Iris pigment epithelial cell (primary cell): ENCODE measurements at places on chromosomes 5 and 9.

DNA sequence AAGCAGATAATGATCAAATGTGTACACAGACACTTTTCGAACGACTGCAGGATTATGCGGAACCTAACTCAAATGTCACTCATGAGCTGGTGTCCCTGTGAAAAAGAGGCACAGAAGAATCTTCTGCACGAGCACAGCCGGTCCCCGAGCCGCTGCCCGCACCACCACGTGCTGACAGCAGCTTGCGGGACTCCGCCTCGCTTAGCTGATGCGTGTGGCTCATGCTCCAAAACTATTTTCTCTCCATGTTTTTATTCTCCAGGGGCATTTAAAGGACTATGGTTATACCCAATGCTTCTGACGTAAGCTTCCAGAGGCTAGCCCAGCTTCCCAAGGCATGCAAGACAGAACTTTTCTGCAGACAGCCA is 9.5 kb downstream of the SEC16A start:
- no peak for DNase-seq

- DNase-seq, result no peak
Observed at GRCh38 chr5:52950686-52951085, 38.5 kb upstream of the ITGA2 start.

- no peak for DNase-seq
Observed at GRCh38 chr9:14882090-14882489, 28.1 kb downstream of the FREM1 start.

DNA sequence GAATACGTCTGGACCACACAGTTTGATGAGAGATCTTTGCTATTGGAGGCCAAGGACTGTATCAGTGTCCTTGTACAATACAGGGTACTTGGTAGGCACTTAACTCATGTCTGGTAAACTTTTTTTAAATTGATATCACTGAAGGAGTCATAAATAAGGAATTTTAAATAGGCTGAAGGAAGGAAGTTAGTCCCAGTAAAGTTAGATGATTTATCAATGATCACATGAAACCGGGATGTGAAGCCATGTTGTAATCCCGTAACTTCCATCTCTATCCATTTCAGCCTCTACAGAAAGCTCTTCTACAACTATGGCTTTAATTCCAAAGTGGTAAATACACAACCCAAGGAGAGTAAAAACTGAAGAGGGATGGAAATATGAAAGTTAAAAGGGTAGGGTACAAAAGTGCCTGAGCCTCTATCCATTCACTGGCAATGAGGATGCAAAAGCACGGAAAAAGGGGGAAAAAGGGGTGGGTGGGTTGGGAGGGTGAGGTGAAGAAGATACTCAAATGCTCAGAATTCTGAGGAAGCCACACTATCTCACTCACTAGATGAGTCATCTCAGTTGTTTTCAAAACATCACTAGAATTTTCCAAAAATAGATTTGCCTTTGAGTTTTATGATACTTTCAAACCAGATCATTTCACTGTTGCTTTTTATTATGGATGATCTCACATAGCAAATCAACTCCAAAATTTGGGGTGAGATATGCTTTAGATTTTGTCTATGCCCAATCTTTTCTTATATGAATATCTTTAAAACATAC is 1053.5 kb downstream of the NR2F1-AS1 start:
- peak; percentile 70 for DNase-seq

GRCh38 chr9:16461137-16461840 is 409.2 kb downstream of the BNC2 start:
- peak; percentile 82 for DNase-seq

DNA sequence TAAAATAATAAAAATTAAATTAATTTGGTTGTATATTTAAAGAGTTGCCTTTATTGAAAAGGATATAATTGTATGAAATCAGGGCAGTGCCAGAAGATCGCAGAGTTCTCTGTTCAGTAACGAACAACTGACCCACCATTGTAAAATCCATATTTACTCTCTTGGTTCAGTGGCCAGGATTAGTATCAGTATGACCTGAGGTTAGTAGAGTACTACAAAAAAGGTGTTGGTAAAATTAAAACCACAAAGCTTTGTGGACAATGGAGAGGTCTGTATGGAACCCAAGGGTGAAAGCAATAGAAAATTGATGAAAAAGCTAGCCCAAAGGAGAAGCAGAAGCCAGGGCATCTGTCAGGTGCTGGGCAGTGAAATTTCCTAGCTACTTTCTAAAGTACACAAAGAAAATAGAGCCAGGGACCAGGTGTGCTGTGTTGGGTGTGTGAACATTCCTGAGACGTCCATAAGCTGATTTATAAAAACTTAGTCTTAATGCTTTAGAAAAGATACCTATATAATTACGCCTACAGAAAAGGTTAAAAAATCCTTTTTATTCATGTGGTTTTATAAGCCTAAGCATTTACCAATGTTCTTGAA is 159.5 kb downstream of the AOPEP start:
- DNase-seq, result no peak

DNA sequence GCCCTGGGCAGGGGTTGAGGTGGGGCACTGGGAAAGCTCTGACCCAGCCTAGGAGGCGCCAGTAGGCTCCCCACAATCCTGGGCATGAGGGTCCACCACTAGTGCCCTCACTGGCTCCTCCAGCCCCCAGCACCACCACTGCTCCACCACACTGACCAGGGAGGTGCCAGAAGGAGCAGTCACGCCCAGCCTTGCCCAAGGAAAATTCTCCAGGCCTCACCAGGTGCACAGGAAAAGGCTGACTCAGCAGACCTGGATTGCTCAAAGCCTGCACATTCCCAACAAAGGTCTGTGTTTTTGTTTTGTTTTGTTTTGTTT is 62.9 kb downstream of the ZNF354C start:
- no peak for DNase-seq

DNA sequence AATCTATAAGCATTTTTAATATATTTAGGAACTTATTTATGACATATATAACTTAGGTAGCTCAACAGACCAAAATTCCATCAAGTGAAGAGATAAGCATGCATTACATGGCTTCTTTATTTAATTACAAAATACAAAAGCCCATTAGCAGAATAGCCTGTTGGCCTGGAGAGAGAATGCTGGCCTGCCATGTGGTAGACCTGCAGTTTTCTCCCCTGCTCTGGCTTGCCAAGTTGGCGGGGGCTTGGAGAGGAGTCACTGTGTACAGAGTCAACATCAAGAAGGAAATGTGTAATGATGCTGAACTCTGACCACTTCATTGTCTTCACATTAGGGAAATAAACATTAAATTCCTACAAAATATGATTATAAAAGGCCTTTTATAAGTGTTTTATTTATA is 69.8 kb upstream of the CNTLN start:
- peak; percentile 16 for DNase-seq

DNA sequence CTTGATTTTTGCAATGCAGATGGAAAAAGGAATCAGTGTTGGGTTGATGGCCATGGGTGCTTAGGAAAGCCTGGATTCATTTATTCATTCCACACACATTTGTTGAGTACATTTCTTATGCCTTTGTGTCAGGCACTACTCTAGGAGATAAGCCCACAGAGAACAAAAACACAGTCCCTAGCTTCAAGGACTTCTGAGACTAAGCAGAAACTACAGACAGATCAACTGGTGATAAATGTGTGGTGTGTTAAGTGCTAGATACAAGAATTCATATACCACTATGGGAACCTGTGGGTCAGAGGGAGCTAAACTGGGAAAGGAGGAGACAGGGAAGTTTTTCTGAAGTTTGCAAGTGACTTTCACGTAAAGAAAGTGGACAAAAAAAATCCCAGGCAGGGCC is 119.9 kb downstream of the CEMIP2 start:
- no peak for DNase-seq
